Prostate gland (tissue), 2 donors: ENCODE measurements at places on chromosomes 11 and 22. TPM values are rescaled to one million over a fixed set of nuclear protein-coding genes. Genes with fewer than 3 reads are reported as not detected.

- peak; percentile 6 for DNase-seq
These were observed 700 bp upstream of the DEPDC5 start for GRCh38 chr22:31753005-31753633.

DNA sequence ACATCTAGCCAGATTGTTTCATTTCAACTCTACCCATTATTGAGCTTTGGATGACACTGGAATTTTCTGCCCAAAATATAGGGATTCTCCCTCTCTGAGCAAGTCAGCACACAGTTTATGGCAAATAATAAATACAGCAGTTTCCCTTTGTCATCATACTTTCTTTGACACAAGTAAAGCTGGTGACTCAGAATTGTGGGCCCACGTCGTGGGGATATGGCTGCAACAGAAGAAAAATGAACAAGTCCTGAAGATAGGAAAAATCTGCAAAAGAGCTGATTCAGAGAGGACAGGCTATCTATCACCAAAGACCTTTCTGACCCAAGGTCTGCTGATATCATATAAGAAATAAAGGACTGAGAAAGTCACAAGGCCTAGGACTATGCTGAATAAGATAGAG, 236.3 kb upstream of the ZC3H12C start:
- no peak for DNase-seq

GRCh38 chr11:76763573-76764346, 19.4 kb upstream of the TSKU start:
- DNase-seq, result no peak

DNA sequence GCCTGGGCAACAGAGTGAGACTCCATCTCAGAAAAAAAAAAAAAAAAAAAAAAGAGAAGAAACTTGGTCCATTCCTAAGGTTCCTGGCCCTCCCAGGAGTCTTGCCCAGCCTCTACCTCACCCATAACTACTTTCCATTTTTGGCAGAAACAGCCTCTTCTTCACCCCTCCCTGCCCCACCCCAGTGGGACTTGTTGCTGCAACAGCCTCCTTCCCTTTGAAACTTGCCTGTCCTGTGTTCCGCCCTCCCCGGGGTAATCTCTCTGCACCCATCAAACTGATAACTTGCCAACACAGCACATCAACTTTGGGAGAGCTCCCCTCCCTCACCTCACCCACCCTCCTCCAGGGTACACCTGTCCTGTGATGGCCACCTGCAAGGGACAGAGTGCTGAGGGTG, 10.0 kb upstream of the FAM83F start:
- no peak for DNase-seq

GRCh38 chr11:94111660-94112059, 17.0 kb upstream of the PANX1 start:
- DNase-seq, result no peak

DNA sequence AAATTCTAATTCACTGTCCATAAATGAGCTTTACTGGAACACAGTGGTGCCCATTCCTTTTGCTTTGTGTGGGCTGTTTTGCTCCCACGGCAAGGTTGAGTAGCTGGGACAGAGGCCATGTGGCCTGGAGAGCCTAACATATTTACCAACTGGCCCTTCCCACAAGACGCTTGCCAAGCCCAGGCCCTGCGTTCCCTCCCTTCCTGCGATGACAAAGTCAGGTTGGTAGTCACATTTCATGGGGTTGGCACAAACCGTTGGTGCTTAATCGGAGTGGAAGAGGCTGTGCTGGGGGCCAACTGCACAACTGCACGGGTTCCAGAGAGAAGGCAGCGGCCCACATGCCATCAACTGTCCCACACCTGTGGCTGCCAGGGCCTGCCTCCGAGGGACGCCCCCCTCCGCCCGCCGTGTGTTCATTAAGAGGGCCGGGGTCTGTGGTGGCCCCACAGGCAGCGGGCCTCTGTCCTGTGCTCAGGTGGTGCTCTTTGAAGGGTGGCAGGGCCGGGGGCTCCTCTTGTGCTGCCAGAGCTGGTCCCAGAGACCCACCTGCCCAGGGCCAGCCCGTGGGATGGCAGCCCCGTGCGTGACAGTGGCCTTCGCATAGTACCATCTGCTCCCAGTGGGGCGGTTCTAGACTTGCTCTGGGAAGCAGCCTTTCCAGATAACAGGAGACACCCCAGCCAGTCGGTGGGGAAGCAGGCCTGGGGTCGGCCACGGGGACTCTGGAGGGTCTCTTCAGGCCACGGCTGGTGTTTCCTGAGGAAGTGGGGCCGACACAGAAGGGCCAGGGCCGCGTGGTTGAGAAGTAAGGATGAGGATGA, 81.5 kb upstream of the CLDN5 start:
- peak; percentile 88 for DNase-seq

- no peak for DNase-seq
These were observed 77.2 kb upstream of the AKIP1 start for GRCh38 chr11:8833568-8834315.

- DNase-seq, result no peak
These were observed at the start of gene RBMXL2 for GRCh38 chr11:7088921-7089320. Gene RBMXL2 (plus strand): TSS chr11:7088998. CDS start chr11:7089121, 123 bp downstream.

DNA sequence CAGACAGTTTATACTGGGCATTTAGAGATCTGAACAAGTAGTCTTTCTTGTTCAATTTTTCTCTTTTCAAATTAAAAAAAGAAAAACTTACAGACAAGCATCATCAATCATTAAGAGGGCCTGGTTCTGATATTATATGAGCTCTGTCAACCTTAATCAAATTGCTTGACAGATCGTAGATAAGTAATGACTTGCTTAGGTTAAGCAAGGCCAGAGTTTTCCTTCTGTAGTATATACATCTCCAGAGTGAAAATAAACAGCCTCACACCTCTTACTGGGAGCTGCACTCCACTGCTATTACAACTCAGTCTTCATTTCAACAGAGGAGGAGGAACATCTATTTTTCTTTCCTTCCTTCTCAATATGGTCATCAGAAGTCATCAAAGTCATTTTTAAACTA, 13.5 kb downstream of the CDON start:
- no peak for DNase-seq

Gene NLRP6
- total RNA-seq, result 0.18 TPM

Gene HIRA
- 15.3 TPM for total RNA-seq
